Upper lobe of left lung (tissue), 6 donors: ENCODE measurements at places on chromosomes 7 and 10. TPM values are rescaled to one million over a fixed set of nuclear protein-coding genes. Genes with fewer than 3 reads are reported as not detected.

The HYAL4 gene
- not detected for total RNA-seq

The CARD11 gene
- total RNA-seq = 16.8 TPM

DNA sequence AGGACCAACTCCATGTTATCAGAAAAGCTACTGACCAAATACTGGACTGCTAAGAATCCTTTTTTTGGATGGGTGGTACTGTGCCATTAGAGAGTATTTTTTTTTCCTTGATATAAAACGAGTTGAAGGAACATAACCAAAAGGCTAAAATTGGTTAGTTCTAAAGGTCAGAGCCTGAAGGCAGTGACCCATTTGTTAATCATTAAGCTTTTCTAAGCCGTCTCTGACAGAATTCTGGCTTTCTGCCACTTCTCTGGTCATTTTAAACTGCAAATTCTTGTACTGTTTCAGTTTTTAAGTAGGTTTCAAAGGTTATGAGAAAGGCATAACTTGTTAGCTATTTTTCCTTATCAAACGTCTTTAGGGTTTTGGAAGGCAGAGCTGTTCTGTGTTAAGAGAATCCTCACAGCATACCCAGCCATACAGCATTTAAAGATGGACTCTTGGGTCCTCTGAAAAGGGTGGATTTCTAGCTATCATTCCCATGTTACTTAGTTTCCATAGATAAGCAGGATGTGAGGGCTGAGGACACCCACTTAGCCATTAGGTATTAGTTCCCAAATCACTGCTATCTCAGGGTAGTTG, 196.8 kb downstream of the RNLS start:
- H3K27me3 ChIP-seq = no peaks in the 10 kb centered on the region
- DNase-seq = no peak
- H3K4me1 ChIP-seq = peaks cover 17% of the 10 kb centered on the region
- H3K36me3 ChIP-seq = no peaks in the 10 kb centered on the region
- H3K27ac ChIP-seq = peak overlapping the region; percentile 21

- no peaks in the 10 kb centered on the region for H3K36me3 ChIP-seq
- H3K4me1 ChIP-seq = no peaks in the 10 kb centered on the region
- no peaks in the 10 kb centered on the region for H3K27me3 ChIP-seq
Measured at GRCh38 chr7:3537210-3537875, 236.3 kb downstream of the SDK1 start.

DNA sequence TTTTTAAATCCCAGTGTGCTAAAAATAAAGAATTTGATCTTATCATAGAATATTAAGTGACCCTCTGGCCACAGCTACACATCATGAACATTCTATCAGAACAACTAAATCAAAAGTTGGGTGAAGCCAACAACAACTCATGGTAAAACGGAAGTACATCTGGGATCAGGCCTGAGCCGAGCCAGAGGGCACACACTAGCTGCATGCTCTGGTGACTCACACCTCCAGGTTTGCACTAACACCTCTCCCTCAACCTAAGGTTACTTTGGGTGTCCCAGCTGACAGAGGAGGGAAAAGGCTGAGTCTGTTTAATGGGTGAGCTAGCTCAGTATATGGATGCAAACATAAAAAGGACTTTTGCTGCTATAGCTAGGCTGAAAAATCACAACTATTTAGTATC, 281.6 kb downstream of the HGF start:
- DNase-seq = no peak
- H3K27me3 ChIP-seq = no peaks in the 10 kb centered on the region
- H3K36me3 ChIP-seq = no peaks in the 10 kb centered on the region
- H3K4me1 ChIP-seq = no peaks in the 10 kb centered on the region

- no peak overlapping the region for H3K4me3 ChIP-seq
- no peak for DNase-seq
- H3K36me3 ChIP-seq = no peaks in the 10 kb centered on the region
- H3K27ac ChIP-seq = no peak overlapping the region
- H3K27me3 ChIP-seq = no peaks in the 10 kb centered on the region
Measured at GRCh38 chr7:29723599-29723998, 82.7 kb upstream of the WIPF3 start.

DNA sequence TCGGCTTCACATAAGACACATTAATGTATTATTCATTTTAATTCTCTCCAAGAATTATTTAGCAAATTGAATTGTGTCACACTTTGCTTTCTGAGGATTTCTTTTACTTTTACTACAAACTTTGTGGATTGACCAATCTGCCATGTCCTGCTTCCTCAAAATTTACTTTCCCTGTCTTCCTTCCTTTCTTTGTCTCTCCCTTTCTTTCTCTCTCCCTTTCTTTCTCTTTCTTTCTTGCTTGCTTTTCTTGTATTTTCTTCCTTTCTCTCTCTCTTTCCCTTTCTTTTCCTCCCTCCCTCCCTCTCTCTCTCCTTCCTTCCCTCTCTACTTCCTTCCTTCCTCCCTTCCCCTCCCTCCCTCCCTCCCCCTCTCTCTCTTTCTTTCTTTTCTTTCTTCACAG, 37.8 kb downstream of the SP8 start:
- H3K4me3 ChIP-seq = no peak overlapping the region
- no peaks in the 10 kb centered on the region for H3K36me3 ChIP-seq

The PIK3AP1 gene
- 64.8 TPM for total RNA-seq

DNA sequence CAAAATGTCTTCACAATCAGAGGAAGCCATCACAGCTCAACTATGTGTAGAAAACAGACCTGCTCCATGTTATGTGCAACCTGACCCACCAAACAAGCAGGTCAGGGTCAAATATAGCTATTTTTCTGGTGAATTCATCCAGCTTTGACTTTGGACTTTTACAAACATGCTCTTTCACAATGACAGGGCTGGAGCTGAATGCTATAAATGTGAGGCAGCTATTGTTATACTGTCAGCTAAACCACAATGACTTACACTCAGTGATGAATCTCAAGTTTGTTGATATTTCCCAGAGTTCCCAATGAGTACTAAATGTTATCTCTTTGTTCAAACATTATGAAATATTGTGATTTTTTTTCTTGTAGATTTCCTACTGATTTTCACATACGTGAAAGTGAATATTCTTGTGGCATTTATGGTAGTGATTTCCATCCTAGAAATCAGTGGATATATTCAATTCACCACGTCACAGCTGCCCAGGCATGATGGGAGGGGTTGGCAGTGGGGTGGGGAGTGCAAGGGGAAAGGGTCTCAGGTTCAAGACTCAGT, 2.5 kb upstream of the ITIH2 start:
- H3K4me3 ChIP-seq = no peak overlapping the region
- H3K27ac ChIP-seq = no peak overlapping the region
- H3K27me3 ChIP-seq = no peaks in the 10 kb centered on the region

DNA sequence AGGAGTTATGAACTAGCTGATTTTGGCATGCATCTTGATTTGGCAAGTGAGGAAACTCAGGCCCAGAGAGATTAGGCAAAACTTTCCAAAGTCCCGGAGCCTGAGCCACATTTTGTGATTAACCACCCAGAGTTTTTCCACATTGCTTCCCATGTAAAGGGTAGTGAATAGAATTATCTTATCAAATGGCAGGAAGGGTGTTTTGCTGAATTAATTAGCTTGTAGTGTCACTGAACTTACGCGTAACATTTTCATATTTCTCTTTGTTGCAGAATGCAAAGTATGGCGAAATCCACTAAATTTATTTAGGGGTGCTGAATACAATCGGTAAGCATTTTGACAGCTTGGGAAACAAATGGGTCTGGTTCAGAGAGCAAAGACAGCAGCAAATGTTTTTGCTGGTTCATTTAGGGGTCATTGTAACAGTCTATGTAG, 176.2 kb downstream of the ST7 start:
- H3K4me1 ChIP-seq = peaks cover 8% of the 10 kb centered on the region
- H3K36me3 ChIP-seq = peaks cover 5% of the 10 kb centered on the region
- no peak for DNase-seq
- H3K27ac ChIP-seq = no peak overlapping the region
- H3K27me3 ChIP-seq = no peaks in the 10 kb centered on the region
- no peak overlapping the region for H3K4me3 ChIP-seq

DNA sequence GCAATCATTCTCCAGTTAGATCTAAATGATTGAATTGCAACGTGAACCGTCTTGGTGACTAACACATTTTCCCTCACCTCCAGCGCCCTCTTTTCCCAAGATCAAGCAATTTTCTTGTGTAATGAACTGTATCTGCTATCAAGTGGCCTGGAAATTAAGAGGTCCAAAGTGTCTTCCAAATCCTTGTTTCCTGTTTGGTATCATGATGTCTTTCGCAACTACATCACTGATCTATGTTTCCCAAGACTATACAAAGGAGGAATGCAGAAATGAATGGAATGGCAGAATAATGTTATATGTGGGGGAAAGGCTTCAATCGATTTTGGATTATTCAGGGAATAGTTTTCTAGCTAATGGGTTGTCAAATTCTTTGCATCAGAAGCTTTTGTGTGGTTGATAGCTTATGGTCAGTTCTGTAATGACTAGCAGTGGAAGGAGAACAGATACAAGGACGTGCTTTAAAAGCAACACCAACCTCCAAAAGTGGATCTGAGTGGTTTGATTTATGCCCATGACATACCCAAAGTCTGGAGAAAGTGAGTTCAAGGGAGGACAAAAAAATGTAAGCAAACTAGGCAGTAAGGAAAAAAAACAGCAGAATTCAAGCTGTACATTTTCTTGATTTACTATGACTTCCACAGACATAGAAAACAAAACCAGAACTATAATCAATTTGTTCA, 14.6 kb upstream of the ZEB1 start:
- no peak overlapping the region for H3K4me3 ChIP-seq
- DNase-seq = no peak
- H3K27me3 ChIP-seq = no peaks in the 10 kb centered on the region
- H3K36me3 ChIP-seq = no peaks in the 10 kb centered on the region

DNA sequence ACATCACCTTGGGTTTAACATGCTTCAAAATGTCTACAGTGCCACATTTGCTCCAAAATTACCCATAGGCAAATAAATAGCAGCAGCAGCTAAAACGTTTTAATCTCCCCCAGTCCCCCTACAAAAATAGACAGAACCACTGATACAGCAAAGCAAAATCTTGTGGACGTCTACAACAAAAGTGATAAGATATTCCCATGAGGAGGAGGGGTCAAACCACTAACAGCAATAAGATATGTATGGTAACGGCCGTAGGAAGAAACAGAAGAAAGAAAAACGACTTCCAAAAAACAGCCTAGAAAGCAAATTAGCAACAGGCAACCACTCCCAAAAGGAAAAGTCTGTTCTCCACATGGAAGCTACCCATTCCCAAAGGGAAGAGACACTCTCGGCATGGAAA, 34.5 kb upstream of the ST8SIA6 start:
- H3K27ac ChIP-seq = no peak overlapping the region
- no peaks in the 10 kb centered on the region for H3K4me1 ChIP-seq
- no peaks in the 10 kb centered on the region for H3K36me3 ChIP-seq
- H3K27me3 ChIP-seq = no peaks in the 10 kb centered on the region
- DNase-seq = no peak

GRCh38 chr7:122311734-122312450, 7.3 kb upstream of the FEZF1 start:
- H3K27ac ChIP-seq = no peak overlapping the region
- H3K4me1 ChIP-seq = peaks cover 19% of the 10 kb centered on the region
- no peaks in the 10 kb centered on the region for H3K27me3 ChIP-seq

- no peaks in the 10 kb centered on the region for H3K4me1 ChIP-seq
- H3K27ac ChIP-seq = no peak overlapping the region
- H3K4me3 ChIP-seq = no peak overlapping the region
- no peaks in the 10 kb centered on the region for H3K36me3 ChIP-seq
Measured at GRCh38 chr7:53812135-53812534, 730.0 kb upstream of the VSTM2A start.

DNA sequence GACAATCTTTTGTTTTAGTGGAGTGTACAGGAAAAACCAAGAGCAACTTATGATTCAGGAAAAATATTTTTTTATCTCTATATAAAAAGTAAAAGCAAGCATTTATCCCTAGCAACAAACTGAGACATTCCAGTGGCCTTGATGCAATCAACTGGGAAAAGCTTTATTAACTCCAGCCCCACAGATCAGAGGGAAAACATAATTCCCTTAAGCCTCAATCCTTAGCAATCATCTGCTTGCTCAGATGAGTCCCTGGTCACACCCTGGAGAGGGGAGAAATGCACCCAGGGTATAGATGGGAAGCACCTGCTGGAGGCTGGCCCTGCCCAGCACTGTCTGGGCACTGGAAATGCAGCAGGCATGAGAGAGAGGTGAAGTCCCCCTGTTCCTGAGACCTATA, 636.6 kb downstream of the TNS3 start:
- no peak for DNase-seq
- H3K27me3 ChIP-seq = no peaks in the 10 kb centered on the region

The GPR26 gene
- total RNA-seq = not detected

- no peak overlapping the region for H3K27ac ChIP-seq
- H3K27me3 ChIP-seq = peaks cover 6% of the 10 kb centered on the region
- no peak overlapping the region for H3K4me3 ChIP-seq
- H3K36me3 ChIP-seq = no peaks in the 10 kb centered on the region
- H3K4me1 ChIP-seq = no peaks in the 10 kb centered on the region
Measured at GRCh38 chr7:476736-477360, 42.8 kb downstream of the PDGFA start.
